Smooth muscle cell of the brain vasculature (primary cell): ENCODE measurements at places on chromosomes 6 and 20.

GRCh38 chr20:44614525-44614924 is 32.1 kb downstream of the PKIG start:
- DNase-seq: no peak

- DNase-seq: no peak
Measured at GRCh38 chr20:14488756-14489479, 151.5 kb upstream of the FLRT3 start.

DNA sequence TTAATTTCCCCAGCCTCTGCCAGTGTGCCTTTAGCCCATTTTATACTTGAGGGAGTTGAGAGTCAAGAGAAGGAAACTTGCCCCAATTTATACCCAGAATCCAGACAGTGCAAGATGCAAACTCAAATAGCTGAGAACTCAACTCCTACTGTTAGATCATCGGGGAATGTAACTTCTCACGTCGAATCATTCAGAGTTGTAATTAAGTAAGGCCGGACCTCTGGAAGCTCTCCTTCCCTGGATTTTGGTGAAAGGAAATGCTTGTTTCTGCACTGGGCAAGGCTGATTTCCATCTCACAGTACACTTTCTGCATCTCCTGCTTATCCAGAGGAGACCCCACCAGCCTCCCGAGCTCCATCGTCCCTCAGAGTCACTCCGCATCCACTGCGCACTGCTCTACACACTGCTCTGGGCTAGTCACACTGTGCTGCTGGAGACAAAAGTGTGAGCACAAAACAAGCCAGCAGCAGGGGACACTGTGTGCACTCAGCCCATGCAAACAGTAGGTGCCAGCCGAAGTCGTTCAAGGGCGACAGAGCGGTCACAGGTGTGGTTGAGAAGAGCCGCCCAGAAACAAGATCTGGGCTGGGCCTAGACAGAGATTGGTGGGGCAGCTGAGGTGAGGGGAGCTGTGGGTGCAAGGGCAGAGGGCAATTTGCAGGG is 150.4 kb upstream of the QKI start:
- no peak for DNase-seq

DNA sequence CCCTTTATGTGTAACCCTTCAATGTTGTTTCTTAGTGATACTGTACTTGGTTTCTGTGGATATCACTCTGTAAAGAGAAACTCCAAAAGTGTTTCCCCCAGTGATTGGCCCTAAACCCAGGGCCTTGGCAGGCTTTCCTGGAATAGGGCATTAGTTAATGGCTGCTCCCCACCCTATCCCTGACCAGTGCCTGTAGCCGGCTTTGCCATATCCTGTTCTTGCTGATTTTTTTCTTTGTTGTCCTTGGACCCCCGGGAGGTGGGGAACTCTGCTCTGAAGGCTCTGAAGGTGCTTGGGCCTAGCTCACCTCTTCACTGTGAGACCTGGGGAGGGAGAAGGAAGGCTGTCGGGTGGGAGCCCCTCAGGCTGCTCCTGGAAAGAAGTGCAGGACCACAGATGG is 120.1 kb downstream of the TCP11 start:
- no peak for DNase-seq

DNA sequence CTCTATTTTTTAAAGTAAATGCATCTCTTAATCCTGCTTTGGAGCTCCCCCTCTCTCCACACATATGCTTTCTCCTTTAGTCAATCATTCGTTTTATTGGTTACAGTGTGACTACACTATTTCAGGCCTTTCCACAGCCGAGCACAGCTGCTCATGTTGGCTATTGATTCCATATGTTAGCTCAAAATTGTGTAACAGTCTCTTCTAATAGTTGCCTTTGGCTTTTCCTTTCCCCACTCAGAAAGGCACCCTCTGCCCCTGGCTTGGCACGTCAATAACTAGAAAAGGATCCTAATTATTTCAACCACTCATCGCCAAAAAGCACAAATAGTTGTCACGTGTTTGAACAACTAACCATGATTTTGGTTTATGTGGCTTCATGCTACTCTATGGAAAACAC is 410.3 kb upstream of the SLC35B3 start:
- DNase-seq: no peak

DNA sequence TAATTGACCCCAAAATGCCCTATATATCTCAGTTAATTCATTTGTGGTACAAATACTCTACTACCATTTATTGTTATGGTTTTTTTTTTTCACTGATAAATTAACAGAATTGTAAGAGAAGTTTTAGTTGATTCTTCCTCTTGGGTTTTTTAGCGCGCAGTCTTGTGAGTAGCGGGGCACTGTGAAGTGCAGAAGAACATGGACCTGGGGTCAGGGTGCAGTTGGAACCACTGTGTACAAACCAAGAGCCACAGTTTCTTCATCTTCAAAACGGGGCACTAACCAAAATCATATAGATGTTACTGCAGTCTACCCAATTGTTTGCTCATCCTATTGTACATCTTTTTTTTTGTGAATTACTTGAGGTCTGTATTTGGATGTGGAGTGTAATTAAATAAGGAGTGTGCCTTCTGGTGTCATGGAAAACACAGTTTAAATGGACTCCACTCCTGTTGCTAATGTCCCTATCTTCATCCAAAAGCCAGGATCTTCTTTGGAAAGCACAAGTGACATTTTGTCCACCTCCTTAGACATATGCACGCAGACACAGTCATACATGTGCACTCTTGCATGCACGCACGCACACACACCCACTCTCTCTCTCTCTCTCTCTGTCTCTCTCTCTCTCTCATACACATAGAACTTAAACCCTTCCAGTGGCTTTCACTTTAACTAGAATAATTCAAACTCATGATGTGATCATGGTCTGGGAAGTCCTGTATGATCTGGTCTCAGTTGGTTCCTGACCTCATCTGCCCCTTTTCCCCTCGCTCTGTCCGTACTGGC is 51.5 kb downstream of the AFDN start:
- DNase-seq: no peak

GRCh38 chr20:44582311-44583025 is at the start of gene PKIG:
Gene PKIG (plus strand): TSS chr20:44582579. CDS start chr20:44614557, 31,978 bp downstream.
- no peak for DNase-seq

- no peak for DNase-seq
Measured at GRCh38 chr6:113733381-113733780, 123.8 kb upstream of the MARCKS start.
